ENCODE measurements at places on chromosomes 11 and 22.

DNA sequence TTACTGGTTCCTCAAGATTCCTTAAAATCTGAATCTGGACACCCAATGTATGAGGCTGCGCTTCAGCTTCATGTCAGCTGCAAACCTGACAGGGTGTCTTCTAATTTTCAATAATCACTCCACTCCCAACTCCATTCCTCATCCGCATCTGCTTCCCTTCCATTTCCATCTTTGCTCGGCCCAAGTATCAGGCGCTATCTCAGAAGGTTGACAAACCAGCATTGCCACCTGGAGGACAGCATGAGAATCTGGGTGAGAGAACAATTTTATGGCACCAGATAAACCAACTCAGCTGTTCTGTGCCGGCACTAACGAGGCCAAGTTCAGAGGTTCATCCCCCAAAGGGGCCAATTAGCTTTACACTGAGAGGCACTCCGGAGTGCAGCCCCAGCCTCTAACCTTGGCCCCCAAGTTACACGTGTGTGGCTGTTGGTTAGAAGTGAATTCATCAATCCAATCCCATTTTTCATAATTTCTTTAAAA is 79.1 kb upstream of the LMO2 start:
- peak; percentile 81 for DNase-seq

DNA sequence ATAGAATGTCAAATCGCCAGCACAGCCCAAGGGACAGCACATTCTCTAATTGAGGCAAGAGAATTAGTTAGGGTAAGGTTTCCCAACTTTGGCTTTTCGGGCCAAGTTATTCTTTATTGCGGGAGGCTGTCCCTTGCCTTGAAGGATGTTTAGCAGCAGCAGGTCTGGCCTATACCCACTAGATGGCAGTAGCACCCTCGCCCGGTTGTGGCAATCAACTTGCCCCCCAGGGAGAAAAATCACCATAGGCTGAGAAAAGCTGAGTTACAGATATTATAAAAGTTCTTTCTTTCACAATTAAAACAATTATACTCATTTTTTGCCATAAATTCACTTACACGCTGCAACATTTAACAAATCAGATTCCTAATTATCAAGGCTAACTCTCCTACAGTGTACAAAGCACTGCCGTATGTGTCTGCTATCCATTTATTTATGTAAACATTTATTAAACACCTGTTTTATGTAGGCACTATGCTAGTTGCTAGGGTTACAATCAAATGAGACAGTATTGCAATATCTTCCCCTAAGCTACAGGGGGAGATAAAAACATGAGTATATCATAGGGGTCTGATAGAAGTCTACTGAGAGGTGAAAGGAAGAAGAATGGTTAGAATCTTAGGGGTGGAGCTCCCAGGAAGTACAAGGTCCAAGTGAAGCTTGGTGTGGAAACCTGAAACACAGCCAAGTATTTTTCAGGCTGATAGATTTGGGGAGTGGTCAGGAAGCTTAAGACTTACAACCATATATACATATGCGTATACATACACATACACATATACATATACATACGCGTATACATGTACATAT is 452.3 kb downstream of the RAB38 start:
- DNase-seq, result peak; percentile 70

GRCh38 chr11:128565881-128566280 is 21.5 kb downstream of the ETS1 start:
- DNase-seq, result no peak

DNA sequence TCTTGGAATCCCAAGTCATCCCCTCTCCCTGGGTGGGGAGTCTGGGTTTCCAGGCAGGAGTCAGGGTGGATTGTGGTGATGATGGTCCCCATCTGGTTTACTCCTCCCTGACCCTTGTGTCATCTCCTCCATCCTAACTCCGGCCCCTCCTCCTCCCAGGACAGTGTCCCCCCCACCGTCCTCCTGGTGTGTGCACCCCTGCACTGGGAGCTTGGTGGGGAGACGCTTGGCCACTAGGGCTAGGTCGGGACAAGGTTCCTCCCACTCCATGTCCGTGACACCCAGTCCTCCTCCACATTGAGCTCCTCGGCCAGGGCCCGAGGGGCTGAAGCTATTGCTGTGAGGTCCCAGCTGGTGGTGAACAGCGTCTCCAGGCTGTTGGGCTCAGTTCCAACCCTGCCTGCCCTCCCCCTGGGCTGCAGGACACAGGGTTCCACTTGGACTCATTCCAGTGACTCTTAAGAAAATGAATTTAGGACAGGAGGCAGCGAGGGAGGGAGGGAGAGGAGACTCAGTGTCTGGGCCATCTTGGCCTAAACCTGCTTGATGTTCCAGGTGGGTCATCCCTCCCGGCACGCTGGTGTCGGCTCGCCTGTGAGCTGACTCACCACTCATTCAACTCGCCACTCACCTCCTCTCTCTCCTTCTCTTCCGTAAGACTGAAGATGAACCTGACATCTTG is 433.2 kb downstream of the TBC1D22A start:
- no peak for DNase-seq

DNA sequence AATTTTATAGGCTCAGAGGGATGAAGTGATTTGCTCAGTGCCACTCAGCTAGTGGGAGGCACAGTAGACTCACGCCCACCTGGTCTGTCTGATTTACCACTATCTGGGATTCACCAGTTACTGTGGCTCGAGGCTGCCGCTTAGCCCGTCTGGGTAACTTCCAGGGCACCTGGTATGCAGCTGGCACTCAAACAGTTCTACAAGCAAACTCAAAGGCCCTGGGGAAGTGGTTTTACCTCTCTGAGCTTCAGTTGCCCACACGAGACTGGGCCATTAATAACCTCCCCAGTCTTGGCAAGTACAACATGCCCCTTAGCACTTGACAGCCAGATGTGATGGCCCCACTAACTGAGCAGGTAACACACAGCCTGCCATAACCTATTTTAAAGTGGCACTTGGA is 2.6 kb downstream of the GDPD5 start:
- DNase-seq, result no peak

DNA sequence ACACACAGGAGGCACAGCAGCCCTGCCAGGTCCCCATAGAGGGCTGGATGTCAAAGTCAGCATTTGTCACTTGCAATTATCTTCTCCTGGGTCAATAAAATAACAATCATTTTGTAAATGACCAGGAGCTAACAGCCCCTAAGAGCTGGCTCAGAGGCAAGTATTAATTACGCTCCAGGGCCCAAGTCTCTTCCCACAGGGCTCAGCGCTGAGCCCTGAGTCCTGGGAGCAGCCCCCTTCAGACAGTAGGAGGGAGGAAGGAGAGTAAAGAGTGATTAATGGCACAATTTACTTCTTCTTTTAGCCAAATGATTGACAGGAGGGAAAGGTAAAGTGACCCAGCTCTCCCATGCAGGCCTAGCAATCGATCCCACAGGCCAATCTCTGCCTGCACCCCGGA is 99.0 kb upstream of the DRD2 start:
- no peak for DNase-seq

DNA sequence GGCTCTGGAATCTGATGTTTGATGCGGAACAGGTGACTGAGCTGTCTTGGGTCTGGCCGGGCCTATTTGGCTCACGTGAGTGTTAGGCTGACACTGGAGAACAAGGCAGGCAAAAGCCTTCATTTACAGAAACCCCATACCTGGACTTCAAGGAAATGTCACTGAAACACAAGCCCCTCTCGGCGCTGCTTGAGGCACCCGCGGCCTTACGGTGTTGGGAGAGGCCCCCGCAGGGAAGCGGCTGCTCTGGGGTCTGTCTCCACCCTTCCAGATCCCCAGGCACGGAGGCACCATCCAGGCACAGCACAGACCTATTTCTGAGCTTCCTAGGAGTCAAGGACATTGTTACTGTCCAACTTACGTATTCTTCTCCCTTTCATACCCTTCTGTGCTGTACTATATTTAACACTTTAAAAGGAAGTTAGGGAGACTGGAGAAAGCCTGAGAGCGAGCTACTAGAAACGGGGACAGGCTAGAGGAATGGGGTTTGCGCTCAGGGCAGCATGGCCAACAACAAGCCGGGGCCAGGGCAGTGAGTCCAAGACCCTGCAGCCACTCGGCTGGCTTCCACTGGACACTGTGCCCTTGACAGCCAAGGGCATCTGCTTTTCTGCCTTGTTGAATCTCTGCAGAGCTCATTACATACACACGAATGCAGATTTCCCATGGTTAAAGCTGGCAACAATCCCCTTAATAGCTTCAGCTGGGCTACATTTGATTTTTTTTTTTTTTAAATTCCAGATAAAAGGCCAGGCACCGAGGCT is 23.8 kb downstream of the DRD4 start:
- DNase-seq, result no peak

GRCh38 chr11:65617136-65617850 is 1.7 kb downstream of the PCNX3 start:
- DNase-seq, result no peak

DNA sequence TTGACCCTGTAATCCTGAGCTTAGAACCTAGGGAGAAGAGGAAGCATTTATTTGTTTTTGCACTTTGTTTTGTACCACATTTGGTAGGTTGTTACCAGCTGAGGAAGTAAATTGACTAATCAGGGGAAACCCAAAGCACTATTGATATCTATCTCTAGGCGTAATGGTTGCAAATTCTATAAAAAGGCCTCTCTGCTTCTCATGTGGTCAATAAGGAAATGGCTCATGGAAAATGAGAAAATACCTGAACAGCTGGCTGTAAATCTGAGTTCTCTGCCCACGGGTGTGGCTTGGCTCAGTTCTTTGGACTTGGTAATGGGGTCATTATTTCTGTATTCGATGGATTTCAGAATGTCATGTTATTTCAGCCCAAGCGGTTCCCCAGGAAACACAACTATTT is 42.4 kb downstream of the BARX2 start:
- no peak for DNase-seq

DNA sequence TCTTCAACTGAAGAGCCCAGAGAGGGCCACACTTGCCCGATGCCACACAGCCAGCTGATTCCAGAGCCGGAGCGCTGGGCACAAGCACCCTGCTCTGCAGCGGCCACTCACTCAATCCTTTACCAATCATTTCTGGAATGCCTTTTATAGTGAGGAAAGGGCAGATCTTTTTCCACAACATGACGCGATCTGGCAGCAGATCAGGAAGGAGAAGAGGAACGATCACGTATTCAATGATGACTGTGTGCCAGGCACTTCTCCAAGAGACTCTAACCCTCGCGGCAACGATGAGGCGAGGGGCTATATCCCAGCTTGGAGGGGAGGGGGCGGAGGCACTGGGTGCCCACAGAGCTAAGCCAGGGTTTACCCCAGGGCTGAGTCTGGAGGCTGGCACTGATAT is 56.3 kb upstream of the TCF20 start:
- no peak for DNase-seq
